Kidney (tissue), 22 donors: ENCODE measurements at places on chromosomes 12 and 14. TPM values are rescaled to one million over a fixed set of nuclear protein-coding genes. Genes with fewer than 3 reads are reported as not detected.

DNA sequence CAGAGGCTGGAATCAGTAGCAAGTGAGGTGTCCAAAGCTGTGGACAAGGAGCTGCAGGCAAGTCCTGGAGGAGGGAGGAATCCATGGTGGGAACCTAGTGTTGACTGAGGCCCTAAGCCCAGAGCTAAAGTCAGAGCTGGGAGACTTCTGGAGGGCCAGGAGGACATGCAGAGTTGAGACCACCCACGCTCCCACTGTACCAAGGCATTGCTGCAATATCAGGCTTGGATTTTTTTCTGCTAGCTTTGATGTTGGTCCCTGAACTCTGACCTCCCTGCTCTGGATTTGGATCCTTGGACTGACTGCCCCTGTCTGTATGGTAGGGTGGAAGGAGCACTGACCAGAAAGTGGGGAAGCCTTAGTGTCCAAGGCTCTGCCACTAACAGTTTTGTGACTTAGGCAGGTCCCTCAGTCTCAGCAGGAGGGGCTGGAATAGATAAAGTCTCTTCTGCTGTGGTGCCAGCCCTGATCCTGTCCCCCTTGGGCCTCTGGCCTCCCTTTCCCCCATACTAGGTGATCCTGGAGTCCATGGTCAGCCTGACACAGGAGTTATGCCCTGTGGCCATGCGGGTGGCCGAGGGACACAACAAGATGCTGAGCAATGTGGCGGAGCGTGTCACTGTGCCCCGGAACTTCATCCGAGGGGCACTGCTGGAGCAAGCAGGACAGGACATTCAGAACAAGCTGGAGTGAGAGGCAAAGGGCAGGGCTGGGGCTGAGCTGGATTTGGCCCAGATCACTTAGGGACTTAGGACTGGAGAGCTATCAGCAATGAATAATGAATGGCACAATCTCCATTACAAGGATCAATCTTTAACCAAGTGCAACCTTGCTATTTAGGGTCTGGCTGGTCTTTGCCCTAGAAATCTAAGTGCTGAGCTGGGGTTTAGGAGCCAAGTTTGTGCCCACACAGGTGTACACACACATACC, 9.4 kb downstream of the CARMIL3 start:
- no peak for DNase-seq

The SLC38A1 gene
- 124 TPM for total RNA-seq

GRCh38 chr12:116497051-116497591, 62.1 kb upstream of the MAP1LC3B2 start:
- peak; percentile 59 for DNase-seq

- no peak for DNase-seq
Observed at GRCh38 chr14:31966896-31967668, 110.0 kb upstream of the ARHGAP5 start.

GRCh38 chr12:62009445-62009844, 250.8 kb upstream of the USP15 start:
- DNase-seq = no peak

DNA sequence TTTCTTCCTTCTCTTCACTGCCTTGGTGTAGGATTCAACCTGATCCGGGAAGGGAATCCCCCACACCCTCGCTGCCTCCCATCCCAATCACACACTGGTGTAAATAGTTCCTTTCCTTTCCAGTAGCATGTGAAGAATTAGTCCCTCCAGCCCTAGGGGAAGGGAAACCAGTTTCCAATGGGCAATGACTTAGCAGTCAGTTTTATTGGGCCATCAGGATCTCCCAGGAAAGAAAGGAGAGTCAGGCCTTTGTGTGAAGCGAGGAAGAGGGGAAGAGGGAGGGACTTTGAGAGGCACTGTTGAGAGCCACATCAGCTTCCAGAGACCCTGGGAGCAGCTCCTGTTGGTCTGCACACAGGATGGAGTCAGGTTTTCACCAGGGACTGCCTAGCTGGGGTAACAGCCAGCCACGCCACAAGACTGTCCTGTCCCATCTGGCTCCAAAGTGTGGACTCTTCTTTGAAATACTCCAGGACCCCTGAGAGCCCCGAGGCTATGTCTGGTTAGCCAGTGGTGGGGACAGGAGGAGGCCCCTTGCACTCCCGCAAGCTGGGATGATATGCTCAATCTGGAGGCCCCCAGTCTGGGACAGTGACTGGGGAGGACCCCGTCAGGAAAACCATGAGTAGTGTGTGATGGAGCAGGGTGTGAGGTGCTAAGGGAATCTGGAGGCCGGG, 27.9 kb downstream of the MOAP1 start:
- no peak for DNase-seq

DNA sequence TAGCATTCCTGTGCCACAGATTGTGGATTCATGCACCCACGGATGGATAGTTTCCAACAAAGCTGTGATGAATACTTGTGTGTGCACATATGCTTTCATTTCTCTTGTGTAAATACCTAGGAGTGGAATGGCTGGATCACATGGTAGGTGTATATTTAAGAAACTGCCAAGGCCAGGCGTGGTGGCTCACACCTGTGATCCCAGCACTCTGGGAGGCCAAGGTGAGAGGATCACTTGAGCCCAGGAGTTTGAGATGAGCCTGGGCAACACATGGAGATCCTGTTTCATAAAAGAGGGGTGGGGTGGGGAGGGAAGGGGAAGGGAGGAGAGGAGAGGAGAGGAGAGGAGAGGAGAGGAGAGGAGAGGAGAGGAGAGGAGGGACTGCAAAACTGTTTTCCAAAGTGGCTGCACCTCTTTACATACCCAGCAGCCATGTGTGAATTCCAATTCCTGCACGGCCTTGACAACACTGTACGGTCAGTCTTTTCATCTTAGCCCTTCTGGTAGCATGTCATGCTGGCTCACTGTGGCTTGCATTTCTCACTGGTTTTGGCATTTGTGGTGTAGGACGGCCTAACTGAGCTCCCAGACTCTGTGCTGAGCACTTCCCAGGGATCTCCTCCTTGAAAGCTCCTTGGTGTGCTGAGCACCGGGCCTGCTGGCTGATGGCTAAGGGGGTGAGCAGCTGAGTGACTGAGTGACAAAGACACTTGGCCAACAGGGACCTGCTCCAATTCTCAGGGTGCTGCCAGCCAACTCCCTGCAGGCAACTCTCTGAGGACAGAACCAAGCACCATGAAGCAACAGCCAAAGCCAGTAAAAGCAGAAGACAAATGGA, 27.9 kb downstream of the SYNE3 start:
- DNase-seq = peak; percentile 19

GRCh38 chr14:88823968-88824313, 510 bp upstream of the TTC8 start:
- DNase-seq = no peak

The ACSM4 gene
- total RNA-seq = not detected

The TXNDC16 gene
- total RNA-seq = 7.3 TPM

The SIX6 gene
- not detected for total RNA-seq

- no peak for DNase-seq
Observed at GRCh38 chr12:92863251-92863650, 65.8 kb downstream of the EEA1 start.

- DNase-seq = no peak
Observed at GRCh38 chr12:81249976-81250375, 172.1 kb downstream of the ACSS3 start.

DNA sequence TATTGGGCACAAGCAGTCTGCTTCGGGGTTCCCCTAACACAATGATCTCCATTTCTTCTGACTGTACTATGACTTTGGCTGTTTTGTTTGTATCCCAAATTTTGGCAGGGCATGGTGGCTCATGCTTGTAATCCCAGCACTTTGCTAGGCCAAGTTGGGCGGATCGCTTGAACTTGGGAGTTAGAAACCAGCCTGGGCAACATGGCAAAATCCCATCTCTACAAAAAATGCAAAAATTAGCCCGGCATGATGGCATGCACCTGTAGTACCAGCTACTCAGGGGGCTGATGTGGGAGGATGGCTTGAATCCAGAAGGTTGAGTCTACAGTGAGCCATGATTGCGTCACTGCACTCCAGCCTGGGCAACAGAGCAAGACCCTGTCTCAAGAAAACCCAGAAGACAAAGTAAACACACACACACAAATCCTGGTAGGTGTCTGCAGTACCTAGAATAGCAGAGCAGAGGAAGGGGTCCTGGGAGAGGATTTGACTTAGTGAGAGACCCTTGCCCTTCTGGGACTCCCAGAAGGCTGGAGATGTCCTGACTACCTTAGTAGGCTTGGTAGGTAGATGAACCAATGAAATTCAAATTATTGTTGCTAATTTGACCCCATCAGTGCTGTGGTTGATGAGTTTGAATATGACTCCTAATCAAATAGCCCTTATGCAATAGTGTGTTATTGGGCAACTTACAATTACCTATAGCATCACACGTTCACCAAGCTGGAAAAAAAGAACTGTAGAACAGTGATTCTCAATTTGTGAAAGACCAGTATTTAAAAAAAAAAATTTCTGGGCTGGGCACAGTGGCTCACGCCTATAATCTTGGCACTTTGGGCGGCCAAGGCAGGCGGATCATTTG, 6.8 kb upstream of the AEBP2 start:
- DNase-seq = no peak

- no peak for DNase-seq
Observed at GRCh38 chr14:91246051-91246852, 1.7 kb upstream of the GPR68 start.

- DNase-seq = no peak
Observed at GRCh38 chr14:92484132-92484823, 29.3 kb upstream of the RIN3 start.

DNA sequence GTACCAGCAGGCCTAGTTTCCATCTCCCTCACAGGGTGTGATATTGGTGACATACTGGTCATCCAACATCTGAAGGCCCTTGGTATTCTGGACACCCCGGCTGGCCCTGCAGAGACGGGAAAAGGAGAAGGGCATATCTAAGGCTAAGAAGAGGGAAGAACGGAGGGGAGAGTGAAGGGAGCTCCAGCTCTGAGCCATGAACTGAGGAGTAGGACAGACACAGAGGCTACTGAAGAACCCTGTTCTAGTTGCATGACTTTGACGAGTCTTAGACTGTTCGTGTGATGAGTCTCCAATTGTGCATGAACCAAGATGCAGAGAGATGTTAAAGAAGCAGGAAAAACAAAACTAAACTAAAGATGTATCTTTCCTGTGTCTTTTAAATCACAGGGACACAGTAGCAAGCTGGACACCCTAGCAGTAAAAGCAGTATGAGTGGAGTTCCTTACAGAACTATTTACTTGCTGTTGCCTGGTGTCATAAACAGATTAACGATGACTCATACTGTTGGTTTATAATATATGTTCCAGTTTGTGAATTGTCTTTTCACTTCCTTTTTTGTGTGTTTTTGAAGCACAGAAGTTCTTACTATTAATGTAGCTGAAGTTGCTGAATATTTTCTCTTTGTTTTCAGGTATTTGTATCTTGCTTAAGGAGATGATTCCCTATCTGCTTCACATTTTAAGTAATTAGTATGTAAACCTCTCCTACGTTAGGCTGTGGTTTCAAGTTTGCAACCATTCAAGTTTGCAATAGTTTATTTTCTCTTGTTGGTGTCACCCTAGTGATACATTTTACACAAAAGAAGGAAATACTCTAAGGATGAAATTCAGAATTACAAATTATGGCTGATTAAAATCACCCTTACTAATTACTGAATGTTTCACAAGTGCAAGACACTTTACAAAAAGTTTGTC, 15.7 kb downstream of the FAR2 start:
- peak; percentile 40 for DNase-seq

DNA sequence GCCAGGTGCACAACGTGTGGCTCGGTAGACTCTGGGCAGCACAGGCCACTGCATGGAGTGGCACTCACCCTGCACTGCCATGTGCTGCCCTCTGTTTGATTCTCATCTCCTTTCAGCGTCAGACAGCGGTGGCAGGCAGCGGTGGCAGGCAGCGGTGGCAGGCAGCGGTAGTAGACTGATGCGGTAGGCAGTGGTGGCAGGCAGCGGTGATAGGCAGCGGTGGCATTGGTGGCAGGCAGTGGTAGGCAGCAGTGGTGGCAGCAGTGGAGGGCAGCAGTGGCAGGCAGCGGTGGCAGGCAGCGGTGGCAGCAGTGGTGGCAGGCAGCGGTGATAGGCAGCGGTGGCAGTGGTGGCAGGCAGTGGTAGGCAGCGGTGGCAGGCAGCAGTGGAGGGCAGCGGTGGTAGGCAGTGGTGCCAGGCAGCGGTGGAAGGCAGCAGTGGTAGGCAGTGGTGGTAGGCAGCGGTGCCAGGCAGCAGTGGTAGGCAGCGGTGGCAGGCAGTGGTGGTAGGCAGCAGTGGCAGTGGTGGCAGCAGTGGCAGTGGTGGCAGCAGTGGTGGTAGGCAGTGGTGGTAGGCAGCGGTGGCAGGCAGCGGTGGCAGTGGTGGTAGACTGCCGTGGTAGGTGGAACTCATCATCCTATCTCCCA, 6.0 kb upstream of the MEG3 start:
- DNase-seq = no peak

DNA sequence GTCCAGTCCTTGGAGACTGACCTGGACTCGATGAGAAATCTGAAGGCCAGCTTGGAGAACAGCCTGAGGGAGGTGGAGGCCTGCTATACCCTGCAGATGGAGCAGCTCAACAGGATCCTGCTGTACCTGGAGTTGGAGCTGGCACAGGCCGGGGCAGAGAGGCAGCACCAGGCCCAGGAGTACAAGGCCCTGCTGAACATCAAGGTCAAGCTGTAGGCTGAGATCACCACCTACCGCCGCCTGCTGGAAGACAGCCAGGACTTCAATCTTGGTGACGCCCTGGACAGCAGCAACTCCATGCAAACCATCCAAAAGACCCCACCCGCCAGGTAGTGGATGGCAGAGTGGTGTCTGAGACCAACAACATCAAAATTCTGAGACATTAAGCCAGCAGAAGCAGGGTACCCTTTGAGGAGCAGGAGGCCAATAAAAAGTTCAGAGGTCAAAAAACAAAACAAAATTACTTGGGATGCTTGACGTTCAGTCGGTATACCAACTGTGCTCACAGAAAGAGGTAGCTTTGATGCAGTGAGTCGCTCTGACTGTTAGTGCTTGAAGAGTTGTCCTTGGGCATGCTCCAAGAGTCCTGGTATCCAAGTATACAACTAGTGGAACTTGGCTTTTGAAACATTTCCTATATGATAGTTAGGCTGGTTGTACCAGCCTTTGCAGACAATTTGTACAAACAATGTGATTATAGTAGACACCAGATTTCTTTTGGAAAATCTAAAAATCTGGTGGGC, 4.8 kb downstream of the MED6 start:
- no peak for DNase-seq

DNA sequence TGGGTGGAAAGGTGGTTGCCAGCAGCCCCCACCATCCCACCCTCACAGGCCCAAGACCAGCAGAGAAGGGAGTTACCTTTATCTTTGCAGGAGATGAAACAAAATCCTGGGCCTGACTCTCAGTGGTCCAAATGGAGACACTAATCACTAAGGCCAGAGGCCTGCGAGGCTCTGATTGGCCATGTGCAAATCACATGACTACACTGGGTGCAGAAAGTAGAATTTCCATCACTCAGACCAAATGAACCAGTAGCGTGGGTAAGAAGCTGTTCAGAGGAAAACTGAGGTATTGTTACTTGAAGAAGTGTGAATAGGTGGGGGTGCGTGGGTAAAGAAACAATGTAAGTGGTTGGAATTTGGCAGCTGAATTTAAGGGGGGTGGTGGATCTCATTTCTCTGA, 20.2 kb upstream of the PPP1CC start:
- DNase-seq = no peak

The GXYLT1 gene
- total RNA-seq = 13.4 TPM

DNA sequence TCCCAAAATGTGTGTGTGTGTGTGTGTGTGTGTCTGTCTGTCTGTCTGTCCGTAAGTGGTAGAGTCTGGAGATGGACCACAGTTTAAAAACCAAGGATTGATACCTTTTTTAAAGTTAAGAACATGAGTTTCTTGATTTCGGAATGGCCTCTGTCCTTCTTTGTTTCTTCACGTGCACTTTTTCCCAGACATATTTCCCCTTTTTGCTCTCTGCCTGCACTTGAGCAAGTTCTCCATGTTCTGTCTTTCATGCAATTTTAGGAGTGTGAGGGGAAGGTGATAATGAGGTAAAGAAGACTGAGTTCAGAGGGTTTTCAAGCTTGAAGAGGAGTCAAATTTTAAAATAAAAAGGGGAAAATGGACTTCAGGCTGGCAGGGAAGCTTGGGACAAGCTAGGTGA, 12.7 kb downstream of the OLR1 start:
- DNase-seq = no peak
